GM04504 (cell line): ENCODE measurements at places on chromosomes 11 and 22.

GRCh38 chr11:112215621-112216020 is 10.6 kb upstream of the PTS start:
- no peak for DNase-seq

GRCh38 chr11:6563121-6563619 is 40.2 kb downstream of the RRP8 start:
- no peak for DNase-seq

- no peak for DNase-seq
Observed at GRCh38 chr11:102546923-102547471, 16.4 kb upstream of the MMP7 start.

GRCh38 chr11:121557348-121557747 is 104.6 kb upstream of the SORL1-AS1 start:
- DNase-seq, result no peak

- no peak for DNase-seq
Observed at GRCh38 chr11:1660111-1660867, 30.7 kb downstream of the KRTAP5-5 start.

GRCh38 chr11:8477680-8478079 is 116.3 kb downstream of the STK33 start:
- no peak for DNase-seq

DNA sequence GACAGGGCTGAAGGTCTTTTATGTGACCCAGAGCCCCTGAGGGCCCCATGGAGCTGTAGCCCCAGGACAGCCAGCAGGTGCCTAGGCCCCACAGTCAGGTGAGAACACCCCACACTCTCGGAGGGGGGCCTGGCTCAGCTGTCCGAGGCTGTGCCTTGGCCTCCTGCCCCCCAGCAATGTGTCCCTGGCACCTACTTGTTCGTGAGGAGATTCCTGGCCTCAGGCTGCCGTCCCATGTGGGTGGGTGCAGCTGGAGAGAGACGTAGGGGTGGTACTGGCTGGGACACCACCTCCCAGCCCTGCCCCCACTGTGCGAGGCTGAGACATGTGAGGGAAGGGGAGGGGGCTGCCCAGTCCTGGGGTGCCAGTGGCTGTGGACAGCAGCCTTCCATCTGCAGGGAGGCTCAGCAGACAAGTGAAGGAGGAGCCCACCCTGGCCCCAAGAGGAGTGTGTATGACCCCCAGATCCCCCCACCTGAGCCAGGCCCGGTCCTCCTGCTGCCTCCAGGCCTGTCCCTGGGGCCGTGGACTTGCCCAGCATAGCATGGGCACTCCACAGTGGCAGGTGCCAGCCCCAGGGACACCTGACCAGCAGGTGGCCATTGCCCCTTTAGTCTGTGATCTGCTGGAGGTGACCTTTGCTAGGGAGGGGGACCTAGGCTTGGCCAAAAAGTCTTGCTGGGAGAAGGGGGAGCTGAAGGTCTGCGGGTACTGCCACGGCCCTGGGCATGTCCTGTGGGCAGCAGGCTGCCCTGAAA is 17.0 kb downstream of the IL17REL start:
- DNase-seq, result no peak

DNA sequence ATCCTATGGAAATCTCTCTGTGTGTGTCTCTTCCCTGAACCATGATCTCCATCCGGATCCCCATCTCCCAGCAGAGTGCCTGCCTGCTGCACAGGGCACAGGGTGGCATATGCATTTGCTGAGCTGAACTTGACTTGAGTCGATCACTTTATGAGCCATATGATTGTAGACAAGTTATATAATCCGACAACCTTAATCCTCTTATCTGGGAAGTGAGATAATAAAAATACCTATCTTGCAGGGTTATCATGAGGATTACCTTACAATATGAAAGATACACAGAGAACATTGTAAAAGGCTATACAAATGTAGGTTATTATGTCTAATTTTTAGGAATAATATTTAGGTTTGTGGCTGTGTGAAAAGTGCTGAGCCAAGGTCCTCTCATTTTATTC is 124.5 kb downstream of the ST3GAL4 start:
- DNase-seq, result no peak

DNA sequence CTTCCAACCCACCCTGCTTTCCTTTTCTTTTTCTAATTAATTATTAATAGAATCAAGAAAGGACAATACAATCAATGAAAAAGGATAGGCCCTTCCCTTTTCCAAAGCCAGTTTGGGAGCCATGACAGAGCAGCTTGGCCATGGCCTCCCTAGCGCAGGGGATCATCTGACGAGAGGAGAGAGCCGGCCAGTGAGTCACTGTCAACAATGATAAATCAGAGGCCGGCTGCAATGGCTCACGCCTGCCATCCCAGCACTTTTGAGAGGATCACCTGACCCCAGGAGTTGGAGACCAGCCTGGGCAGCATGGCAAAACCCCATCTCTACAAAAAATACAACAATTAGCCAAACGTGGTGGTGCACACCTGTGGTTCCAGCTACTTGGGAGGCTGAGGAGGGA is 27.5 kb upstream of the KRTAP5-7 start:
- no peak for DNase-seq

GRCh38 chr11:204587-205109 is 2.6 kb downstream of the BET1L start:
- no peak for DNase-seq

DNA sequence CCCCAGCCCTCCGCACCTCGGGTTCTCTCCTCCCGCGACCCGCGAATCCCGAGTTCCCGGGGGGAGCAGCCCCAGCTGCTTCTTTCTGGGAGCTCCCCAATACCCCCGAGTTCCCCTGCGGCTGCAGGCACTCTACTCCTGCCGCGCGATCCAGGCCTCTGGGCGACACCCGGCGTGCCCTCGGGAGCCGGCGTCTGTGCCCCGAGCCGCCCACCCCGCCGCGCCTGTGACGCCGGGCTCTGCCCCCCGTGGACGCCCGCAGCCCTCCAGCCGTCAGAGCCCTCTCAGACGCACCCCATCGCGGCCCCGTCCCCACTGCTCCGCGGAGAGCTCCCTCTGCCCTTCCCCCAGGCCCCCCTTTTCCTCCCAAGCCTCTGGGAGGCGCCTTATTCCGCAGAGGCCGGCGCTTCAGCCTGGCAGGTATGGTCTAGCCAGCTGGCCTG is 422 bp downstream of the GLB1L2 start:
- no peak for DNase-seq

- no peak for DNase-seq
Observed at GRCh38 chr11:110065189-110065588, 28.0 kb upstream of the ZC3H12C start.

GRCh38 chr11:44398266-44399030 is 88.5 kb upstream of the ALX4 start:
- no peak for DNase-seq

DNA sequence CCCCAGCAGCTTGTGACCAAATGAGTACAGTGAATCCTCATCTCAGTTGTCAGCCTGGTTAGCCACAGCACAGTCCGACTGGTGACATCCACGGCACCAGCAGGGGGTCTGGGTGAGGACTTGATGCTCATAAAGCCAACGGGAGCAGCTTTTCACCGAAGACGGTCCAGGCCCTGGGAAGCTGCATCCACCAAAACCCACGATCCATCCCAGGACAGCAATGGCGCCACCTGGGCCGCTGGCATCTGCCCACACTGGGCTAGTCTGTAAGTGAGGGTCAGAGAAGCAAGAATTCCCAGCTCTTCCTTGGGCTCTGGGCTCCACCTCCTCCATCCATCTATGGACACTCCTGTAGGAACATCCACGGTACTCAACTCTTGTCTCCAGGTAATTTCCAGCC is 25.1 kb upstream of the FXYD6 start:
- no peak for DNase-seq

DNA sequence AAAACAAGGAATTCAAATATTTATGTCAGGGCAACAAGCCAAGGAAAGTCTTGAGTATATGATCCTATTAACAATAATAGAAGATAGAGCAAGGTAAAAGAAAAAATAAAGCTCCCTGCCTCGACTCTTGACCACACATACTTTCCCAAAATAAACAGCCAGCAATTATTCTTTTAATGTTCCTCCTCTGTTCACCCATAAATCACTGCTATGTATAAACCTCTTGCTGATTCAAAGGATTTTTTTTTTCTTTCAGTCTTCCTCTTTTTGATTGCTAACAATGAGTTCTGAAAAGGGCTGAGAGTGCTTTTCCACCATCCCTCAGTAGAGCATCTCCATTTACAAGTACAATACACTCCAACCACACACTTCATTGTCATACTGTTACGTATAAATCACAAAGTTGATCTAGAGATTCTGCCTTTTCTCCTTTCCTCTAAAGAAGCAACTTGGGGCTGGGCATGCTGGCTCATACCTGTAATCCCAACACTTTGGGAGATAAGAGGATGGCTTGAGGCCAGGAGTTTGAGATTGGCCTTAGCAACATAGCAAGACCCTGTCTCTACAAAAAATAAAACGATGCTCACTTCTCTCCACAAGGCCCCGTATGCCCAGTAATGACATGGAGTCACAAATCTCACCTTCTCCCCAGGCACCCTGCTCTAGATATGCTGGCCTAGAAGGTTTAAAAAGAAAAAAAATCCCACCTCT is 24.0 kb downstream of the RAB30 start:
- no peak for DNase-seq

DNA sequence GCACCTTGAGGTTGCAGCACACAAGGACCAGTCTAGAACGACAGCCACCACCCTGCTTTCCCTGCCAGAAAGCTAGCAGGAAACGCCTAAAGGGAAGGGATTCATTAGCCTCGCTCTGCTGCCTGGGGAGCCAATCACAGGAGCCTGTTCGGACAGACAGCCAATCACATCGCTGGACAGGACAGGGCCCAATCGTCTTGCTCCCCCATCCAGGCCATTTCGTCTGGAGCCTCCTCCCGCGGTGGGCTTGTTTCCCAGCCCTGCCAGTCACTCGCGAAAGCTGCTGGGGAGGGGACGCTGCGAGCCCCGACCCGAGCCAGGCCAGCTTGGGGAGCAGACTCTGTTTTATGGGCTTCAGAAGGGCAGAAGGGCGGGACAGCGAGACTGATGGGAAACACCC is 79.8 kb upstream of the NCAM1 start:
- peak; percentile 20 for DNase-seq

DNA sequence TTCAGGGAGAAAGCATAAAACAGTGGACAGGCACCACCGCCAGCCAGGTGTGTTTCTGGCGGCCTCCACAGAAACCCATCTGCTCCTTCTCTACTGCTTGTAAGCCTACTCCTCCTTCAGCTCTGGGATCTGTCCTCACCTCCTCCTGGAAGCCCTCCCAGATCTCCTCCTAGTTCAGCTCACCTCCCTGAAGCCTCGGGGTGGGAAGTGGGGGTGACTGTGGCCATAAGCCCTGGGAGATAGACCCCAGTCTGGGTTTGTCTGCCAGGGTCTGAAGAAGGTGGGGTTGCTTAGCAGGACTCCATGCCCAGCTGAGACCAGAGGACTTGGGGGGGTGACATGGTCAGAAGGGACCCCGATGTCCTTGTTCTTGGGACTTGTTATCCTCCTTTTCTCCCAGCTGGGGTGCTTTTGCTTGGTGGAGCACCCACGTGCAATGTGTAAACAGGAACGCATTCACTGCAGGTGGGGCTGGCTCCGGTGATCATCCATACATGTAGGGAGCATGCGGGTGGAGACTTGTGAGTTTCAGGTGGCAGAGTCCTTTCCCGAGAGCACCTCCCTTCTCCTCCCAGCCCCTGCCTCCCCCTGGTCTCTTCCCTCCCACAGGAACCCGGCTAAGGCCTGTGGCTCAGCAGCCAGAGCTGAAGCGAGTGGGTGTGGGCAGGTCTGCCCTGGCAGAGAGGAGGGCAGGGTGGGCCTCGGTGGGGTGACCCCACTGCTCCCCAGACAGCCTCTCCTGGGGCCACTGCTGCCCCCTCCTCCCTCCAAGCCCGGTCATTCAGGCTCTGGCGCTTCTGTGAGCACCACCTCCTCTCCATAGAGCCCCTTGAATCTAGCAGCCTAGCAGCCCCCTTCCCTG is 25.9 kb downstream of the MRGPRG start:
- no peak for DNase-seq

DNA sequence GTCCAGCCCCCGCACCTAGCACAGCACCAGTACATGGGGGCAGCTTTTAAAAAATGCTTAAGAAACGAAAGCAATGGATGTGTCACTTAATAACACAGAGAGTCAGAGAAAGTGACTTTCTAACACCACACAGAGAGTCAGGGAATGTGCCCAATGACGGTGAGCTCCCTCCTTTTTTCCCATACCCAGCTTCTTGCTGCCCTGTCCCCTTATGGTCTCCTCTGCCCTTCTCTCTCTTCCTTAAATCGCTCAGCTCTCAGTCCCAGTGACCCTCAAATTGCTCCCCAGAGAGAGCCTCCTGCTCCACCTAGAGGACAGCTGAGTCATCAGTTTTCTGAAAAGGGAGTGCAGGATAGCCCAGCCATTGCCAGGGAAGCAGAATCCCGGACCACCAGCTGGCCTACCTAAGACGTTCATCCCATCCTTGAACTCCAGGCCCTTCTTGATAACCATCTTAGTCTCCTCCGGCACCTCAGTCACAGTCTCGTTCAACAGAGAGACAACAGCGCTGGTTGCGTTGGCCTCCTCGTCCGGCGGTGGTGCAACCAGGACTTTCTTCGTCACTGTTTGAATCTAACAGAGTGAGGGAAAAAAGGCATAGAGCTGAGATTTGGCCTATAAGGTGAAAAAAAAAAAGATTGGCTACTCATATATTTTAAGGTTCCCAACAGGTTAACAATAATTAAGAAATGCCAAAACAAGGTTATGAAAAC is 113.5 kb downstream of the SLC1A2 start:
- no peak for DNase-seq

DNA sequence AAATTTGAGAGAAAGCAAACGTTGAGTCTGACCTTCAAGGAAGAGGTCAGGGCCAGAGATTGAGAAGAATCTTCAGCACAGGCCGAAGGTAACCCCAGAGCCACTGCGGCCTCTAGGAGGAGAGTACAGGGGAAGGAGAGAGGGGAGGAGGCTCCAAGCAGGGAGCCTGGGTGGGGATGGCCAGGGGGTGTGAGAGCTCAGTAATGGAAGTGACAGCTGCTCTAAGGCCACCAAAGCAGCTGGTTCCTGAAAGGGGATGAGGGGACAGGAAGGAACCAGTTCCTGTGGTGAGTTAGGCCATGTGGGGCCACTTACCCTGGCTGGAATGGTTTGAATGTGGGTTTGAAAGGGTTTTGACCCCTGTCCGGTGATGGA is 46.1 kb downstream of the PISD start:
- DNase-seq, result no peak

DNA sequence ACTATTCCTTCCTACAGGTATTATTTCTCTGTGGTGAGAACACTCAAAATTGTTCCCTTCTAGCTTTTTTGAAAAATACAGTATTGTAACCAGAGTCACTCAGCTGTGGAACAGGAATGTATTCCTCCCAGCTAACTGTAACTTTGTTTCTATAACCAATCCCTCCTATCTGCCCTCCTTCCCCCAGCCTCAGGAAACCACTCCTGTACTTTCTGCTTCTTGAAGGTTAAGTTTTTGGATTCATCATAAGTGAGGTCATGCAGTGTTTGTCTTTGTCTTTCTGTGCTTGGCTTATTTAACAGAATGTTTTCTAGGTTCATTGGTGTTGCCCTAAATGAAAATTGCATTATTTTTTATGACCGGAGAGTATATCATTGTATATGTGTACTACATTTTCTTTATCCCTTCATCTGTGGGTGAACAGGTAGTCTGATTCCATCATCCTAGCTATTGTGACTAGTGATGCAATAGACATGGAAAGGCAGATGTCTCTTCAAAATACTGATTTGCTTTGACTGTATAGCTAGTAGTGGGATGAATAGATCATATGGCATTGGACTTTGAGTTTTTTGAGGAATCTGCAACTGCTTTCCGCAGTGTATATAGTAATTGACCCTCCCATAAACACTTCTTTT is 112.9 kb upstream of the GRK3 start:
- no peak for DNase-seq
